Activated CD4-positive, alpha-beta T cell treated with anti-CD3 and anti-CD28 coated beads, Interleukin-2, amount 50 U/mL, for 4 hours (primary cell): ENCODE measurements at places on chromosomes 5 and 9.

DNA sequence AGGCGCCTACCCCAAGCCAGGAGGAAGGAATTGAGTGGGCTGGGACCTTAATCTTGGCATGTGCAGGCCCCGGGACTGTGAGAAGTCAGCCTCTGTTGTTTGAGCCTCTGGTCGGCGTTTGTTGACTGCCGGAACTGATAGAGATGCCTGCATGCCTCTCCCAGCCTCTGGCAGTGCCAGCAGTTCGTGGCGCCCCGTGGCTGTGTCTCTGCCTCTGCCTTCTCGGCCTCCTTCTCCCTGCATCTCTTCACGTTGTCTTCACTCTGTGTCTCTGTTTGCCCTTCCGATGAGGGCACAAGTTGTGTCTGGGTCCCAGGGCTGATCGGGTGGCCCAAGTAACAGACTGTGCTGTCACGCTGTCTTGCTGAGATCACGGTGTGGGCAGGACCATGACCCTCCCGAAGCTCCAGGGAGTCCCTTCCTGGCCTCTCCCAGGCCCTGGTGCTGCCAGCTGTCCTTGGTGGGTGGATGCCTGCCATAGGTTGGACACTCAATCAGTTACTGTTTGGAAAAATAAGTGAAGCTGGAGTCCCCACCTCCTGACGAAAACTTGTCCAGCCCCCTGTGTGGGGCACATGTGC lies 133.5 kb upstream of the LPCAT1 start:
- DNase-seq: no peak

GRCh38 chr5:77842243-77842642 lies 66.1 kb upstream of the TBCA start:
- DNase-seq: no peak

GRCh38 chr5:26482810-26483375 lies 555.5 kb downstream of the CDH9 start:
- DNase-seq: no peak

DNA sequence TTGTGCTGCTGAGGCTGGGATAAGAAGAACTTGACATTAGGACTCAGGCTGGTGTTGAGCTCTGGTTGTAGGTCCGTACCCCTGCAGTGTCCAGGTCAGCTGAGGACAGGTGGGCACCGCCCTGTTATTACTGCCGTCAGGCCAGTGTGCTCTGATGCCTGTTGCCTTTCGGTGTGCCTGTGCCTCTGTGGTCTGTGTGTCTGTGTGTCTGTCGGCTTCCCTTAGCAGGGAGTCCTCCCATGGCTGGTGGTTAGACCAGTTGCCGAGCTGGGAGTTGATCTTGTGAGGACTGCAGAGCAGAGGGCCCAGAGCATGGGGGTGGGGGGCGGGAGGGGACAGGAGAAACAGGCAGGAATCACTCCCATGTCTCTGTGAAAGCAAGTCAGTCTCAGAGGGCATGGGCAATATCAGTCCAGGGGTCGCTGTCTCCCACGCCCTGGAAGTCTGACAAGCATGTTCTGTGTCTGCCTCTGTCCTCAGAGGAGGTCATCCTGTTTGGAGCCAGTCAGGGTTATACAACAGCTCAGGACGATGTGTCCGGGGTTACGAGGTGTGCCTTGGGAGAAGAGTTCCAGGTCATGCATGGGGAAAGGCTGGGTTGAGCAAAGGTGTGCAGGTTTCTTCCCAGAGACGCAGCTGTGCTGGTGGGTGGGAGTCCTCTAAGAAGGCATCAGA lies 67.3 kb upstream of the GARNL3 start:
- DNase-seq: no peak

GRCh38 chr5:169417676-169418075 lies 116.7 kb upstream of the SLIT3 start:
- no peak for DNase-seq

- DNase-seq: no peak
Measured at GRCh38 chr9:131382850-131383729, 10.8 kb upstream of the PRRC2B start.

DNA sequence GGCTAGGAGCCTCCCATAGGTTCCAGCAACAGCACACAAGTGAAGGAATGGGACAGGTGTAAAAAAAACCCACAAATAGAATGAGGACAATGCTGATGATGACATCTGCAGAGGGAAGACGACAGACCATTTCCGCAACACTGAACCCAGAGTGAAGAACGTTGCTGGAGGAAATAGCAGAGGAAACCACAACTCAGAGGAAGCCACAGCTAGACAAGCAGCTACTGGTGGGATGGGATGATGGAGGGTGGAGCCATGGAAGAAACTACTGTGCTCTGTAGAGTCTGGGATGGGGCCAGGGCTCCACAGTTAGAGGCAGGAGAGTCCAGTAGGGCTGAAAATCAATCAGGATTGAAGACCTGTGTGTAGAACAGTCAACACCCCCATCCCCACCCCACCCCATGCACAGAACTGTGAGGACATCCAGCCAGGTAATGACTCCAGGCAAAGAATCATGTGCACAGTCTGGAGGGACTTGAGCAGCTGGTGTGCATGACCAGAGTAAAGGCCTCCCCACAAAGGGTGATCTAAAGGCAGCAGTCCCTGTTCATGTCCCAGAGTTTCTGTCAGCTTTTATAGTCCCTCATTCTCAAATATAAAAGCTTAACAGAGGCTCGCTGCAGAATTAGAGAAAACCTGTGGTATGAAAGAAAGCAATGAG lies 65.2 kb upstream of the SPIN1 start:
- DNase-seq: no peak

- DNase-seq: no peak
Measured at GRCh38 chr5:156329171-156329611, 2.2 kb downstream of the SGCD start.

GRCh38 chr5:6633469-6634245 lies 417 bp downstream of the SRD5A1 start:
- no peak for DNase-seq

GRCh38 chr5:64505769-64506566 lies at the start of gene RGS7BP:
TSS of gene RGS7BP (plus strand) at chr5:64506015. CDS start at chr5:64506625, 610 bp downstream.
- no peak for DNase-seq

GRCh38 chr5:156907667-156908066 lies 55.4 kb downstream of the TIMD4 start:
- DNase-seq: no peak

DNA sequence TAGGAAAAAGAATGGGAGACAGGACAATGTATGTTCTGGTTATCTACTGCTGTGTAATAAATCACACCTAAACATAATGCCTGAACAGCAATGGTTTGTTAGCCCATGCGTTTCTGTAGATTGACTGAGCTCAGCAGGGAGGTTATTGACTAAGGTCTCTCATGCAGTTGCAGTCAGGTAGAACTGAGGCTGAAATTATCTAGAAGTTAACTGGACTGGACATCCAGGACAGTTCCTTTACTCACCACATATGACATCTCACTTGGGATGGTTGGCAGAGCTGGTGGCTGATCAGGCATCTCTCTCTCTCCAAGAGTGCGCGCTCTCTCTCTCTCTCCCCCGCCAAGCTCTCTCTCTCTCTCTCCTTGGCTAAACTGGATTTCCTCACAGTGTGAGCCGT lies 8.9 kb upstream of the FOXB2 start:
- no peak for DNase-seq

DNA sequence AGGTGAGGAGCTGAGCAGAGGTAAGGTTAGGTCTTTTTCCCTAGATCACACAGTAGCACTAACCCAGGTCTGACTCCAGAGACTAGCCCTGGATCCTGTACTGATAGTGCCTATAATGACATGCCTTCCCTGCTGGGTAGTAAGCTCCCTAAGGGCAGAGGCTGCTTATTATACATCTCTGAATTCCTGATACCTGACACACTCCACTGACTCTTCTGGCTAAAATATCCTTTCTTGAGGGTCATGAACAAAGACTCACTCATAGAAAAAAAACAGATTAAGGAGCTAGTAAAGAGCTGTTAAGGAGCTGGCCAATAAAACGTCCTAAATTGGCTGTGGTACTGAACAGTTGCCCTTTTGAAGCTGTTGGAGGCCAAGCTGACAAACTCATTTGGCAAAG lies 149.0 kb upstream of the ITGA1 start:
- no peak for DNase-seq

DNA sequence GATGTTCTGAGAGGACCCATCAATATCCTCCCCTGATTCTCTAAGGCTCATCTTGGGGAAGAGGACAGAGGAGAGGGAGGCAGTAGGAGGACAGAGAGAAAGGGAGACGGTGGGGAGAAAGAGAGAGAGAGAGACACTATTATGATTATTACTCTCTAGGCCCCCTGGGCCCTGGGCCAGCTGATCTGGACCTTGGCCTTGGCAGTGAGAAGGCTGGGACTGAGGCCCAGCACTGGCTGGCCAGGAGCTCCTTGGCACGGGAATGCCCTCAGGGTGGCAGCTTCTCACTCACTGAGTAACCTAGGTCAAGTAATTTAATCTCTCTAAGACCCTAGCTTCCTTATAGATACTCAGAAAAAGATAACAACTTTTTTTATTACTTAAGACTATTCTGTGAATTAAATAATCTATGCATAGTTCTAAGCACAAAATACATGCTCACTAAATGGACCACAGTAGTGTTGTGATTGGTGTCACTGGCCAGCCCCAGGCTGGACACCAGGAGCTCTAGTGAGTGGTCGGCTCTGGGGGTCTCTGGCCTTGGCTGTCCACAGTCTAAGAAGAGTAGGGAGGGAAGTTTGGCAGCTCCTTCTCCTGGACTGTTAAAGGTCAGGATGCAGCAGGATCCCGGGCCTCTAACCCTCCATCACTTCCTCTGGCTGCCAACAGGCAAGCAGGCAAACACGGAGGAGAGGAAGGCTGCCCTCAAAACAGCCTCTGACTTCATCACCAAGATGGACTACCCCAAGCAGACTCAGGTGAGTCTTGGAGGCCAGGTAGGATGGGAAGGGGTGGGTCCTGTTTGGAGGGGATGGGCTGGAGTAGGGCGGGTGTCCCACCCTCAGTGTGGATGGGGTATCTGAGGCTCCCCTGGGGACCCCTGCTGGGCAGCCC lies 50.0 kb downstream of the GSN start:
- DNase-seq: no peak

DNA sequence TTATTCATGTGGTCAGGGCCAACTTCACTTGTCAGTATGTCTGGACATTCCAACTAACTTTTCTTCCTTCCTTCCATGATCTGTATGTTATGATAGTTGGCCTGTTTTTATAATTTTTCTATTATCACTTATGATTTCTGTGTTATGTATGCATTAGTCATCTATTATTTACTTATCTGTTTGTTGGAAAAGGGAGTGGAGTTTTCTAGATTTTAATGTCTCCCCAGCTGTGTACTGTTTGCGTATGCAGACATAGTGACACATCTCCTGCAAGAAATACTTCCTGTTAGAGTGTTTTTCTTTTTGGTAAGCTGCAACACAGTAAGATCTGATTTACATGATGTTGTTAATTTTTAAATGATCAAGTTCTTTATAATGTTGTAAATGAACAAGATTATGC lies 8.7 kb upstream of the INSYN2B start:
- DNase-seq: no peak

- no peak for DNase-seq
Measured at GRCh38 chr5:10442576-10442975, 897 bp downstream of the ROPN1L start.

DNA sequence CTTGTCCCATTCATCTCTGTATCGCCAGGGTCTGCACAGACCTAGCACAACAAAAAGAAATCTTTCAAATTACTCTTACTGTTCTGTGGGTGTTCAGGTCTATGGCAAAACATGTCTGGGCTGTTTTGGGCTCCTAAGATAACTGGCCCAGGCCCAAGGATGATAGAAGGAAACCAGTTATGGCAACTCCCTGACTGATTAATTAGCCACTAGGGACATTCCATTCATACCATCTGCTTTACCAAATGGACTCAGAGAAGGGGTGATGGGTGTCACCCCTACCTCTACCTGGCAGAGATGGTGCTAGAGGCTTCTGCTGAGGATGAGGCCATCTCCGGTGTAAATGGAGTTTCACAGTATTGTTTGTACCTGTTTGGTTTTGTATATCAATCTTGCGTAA lies 1.9 kb downstream of the SLC31A2 start:
- no peak for DNase-seq

- DNase-seq: no peak
Measured at GRCh38 chr9:93065135-93065720, 6.7 kb downstream of the SUSD3 start.

DNA sequence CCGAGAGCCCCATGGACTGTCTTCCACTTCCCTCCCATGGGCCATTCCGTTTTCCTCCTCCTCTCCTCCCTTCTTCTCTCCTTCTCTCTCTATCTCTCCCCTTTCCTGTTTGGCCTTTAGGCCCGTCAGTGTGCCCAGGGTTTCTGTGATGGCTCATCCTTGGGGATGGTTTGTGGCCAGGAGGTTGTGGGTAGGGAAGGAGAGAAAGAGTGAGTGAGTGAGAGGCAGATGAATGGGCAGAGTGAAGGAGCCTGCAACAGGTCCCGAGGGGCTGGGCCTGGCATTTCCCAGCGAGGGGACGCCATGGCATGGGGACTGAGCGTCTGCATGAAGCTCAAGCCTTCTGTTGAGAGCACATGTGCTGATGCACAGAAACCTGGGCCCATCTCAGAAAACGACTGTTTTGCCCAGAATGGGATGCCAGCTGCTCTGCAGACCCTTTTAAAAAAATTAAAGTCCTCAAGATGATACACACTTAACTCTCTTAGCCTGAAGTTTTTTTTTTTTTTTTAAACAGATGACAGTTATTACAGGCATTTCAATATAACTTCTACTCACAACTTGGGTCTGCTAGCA lies 69.1 kb downstream of the PRRT1B start:
- DNase-seq: no peak

DNA sequence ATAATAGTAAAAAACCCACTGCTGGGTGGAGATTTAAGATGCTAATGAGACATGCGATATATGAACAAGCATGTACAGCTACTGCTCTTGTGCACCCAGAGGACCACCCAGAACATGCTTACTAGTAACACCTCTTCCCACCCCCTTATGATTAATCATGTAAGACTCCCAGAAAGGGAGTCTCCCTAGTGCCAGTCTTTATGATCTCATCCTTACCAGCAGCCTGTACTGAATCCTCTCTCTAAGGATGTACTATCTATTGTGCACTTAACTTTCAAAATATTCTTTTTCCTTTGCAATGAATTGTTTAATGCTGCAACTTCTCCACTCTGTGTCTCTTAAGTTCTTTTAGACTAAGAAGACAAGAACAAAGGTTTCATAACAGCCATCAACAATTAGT lies 9.1 kb upstream of the MAT2B start:
- no peak for DNase-seq

- DNase-seq: no peak
Measured at GRCh38 chr5:56985936-56986625, 34.2 kb upstream of the MIER3 start.

- no peak for DNase-seq
Measured at GRCh38 chr5:93637697-93638096, 54.7 kb downstream of the NR2F1 start.

- DNase-seq: no peak
Measured at GRCh38 chr5:139137697-139138096, 60.5 kb downstream of the SIL1 start.

DNA sequence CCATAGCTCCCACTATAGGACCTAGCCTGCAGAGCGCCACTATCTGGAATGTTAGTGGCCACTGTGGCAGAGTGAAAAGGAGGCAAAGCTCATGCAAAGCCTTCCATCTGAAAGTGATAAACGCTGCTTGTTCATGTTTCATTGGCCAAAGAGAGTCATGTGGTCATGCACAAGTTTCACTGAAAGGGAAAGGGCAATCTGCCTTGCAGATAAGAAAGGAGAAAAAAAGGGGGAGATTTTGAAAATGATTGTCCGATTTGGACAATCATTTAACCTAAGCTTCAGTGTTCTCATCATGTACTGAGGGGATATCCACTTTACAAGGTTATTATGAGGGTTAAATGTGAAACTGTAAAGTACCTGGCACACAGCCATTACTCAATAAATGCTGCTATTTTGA lies 9.0 kb upstream of the MOB3B start:
- no peak for DNase-seq

GRCh38 chr9:128001779-128002298 lies 21.1 kb upstream of the EEIG1 start:
- DNase-seq: no peak

- no peak for DNase-seq
Measured at GRCh38 chr5:178738520-178738919, 8.1 kb upstream of the ZNF354A start.
